Aorta (tissue), 5 donors: ENCODE measurements at places on chromosomes 12 and 14. TPM values are rescaled to one million over a fixed set of nuclear protein-coding genes. Genes with fewer than 3 reads are reported as not detected.

The SSTR1 gene
- total RNA-seq = 2.6 TPM

DNA sequence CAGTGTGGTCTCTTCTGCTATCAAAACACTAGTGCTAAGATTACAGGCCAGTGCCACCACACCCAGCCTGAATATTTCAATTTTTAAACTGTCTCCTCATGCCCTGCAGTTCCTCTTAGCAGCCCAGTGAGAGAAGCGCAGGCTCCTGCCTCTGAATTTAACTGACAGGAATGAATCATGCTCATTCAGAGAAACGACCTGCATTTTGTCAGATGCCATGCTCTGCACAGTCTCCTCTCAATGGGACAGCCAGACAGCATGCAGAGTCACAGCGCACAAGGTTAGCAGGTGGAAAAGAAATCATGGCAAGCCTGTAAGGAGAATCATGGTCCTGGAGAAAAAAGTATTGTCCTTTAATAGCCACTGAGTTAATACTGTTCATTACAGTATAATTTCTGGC is 691.0 kb upstream of the SEL1L start:
- DNase-seq = no peak
- no peak overlapping the region for H3K27ac ChIP-seq
- no peak overlapping the region for H3K4me3 ChIP-seq
- no peaks in the 10 kb centered on the region for H3K27me3 ChIP-seq
- H3K4me1 ChIP-seq = no peaks in the 10 kb centered on the region
- H3K36me3 ChIP-seq = no peaks in the 10 kb centered on the region

The NPFF gene
- not detected for total RNA-seq

DNA sequence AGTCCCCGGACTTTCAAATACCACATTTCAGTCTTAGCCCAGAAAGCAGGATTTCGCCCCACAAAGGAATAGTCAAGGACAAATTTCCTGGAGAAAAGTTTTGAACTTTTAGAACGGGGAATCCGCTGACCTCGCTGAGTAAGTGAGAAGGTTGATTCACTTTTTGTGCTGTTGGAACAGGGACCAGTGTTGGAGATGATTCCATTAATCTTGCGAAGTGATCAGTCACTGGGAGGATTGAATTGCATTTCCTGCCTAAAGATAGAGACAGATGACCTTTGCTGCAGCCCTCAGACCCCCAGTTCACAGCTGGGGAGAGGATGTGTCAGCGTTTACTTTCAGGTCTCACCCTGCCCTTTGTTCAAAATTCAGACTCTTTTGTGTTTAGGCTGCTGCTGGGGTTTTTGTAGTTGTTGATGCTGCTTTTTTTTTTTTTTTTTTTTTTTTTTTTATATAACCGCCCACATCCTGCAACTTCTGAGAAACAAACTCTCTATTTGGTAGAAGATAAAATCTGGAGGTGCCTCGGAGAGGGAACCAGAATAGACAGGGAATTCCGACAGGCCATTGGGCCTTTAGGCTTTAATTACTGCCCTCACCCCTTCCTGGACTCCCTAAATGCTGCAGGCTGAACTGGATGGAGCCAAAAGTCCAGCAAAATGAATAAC is 9.8 kb upstream of the KDM2B start:
- DNase-seq = no peak
- no peaks in the 10 kb centered on the region for H3K36me3 ChIP-seq
- H3K4me1 ChIP-seq = no peaks in the 10 kb centered on the region
- no peak overlapping the region for H3K27ac ChIP-seq
- H3K4me3 ChIP-seq = no peak overlapping the region

GRCh38 chr12:54001283-54002187 is 1.6 kb downstream of the HOXC9 start:
- DNase-seq = peak; percentile 20
- no peaks in the 10 kb centered on the region for H3K36me3 ChIP-seq
- no peaks in the 10 kb centered on the region for H3K27me3 ChIP-seq
- H3K27ac ChIP-seq = no peak overlapping the region
- no peak overlapping the region for H3K4me3 ChIP-seq

GRCh38 chr14:74599321-74599761 is 12.7 kb downstream of the LTBP2 start:
- peaks cover 1% of the 10 kb centered on the region for H3K36me3 ChIP-seq
- no peaks in the 10 kb centered on the region for H3K27me3 ChIP-seq
- peaks cover 4% of the 10 kb centered on the region for H3K4me1 ChIP-seq
- H3K27ac ChIP-seq = peak overlapping the region; percentile 47
- H3K4me3 ChIP-seq = no peak overlapping the region

- H3K4me3 ChIP-seq = no peak overlapping the region
- no peak overlapping the region for H3K27ac ChIP-seq
- DNase-seq = no peak
- no peaks in the 10 kb centered on the region for H3K4me1 ChIP-seq
- no peaks in the 10 kb centered on the region for H3K27me3 ChIP-seq
Observed at GRCh38 chr12:121026274-121027045, 10.2 kb upstream of the C12orf43 start.

GRCh38 chr12:95411057-95411456 is 62.9 kb upstream of the METAP2 start:
- H3K27me3 ChIP-seq = no peaks in the 10 kb centered on the region
- H3K27ac ChIP-seq = no peak overlapping the region
- no peak for DNase-seq
- no peak overlapping the region for H3K4me3 ChIP-seq
- no peaks in the 10 kb centered on the region for H3K36me3 ChIP-seq

GRCh38 chr14:102731871-102732800 is 45.1 kb upstream of the TRAF3 start:
- H3K27me3 ChIP-seq = no peaks in the 10 kb centered on the region
- H3K4me3 ChIP-seq = no peak overlapping the region
- no peak overlapping the region for H3K27ac ChIP-seq
- peak; percentile 43 for DNase-seq
- H3K36me3 ChIP-seq = no peaks in the 10 kb centered on the region

- H3K27ac ChIP-seq = no peak overlapping the region
- no peak overlapping the region for H3K4me3 ChIP-seq
- H3K36me3 ChIP-seq = no peaks in the 10 kb centered on the region
- H3K27me3 ChIP-seq = no peaks in the 10 kb centered on the region
Observed at GRCh38 chr12:28830491-28830890, 318.6 kb upstream of the FAR2 start.

GRCh38 chr14:51430633-51431032 is 190.6 kb downstream of the TMX1 start:
- H3K4me3 ChIP-seq = no peak overlapping the region
- no peaks in the 10 kb centered on the region for H3K36me3 ChIP-seq
- DNase-seq = no peak
- no peaks in the 10 kb centered on the region for H3K4me1 ChIP-seq
- no peaks in the 10 kb centered on the region for H3K27me3 ChIP-seq

The ITGA5 gene
- 241 TPM for total RNA-seq

DNA sequence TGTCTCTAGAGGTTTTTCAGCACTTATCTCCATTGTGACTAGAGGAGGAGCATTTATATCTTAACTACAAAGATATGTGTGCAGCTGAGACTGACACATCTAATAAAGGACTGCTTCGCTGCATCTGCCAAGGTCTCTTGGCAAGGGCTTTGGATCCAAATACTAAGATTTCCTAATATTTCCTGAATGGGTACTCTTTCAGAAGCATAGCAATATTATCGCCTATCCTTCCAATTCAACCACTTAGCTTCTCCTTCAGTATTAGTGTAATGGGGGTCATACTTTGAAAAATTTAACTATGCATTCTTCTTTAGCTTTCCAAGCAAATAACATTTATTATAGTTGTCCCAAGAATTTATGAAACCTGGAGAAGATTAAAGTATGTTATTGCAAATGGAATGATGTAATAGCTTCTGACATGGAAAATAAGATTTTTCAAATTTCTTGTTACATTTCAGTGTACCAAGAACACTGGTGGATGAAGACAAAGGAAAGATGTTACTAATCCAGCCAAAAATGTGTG is 243.0 kb upstream of the PDE3A start:
- H3K4me3 ChIP-seq = no peak overlapping the region
- no peak for DNase-seq
- no peaks in the 10 kb centered on the region for H3K4me1 ChIP-seq
- no peaks in the 10 kb centered on the region for H3K36me3 ChIP-seq
- H3K27me3 ChIP-seq = no peaks in the 10 kb centered on the region
- H3K27ac ChIP-seq = no peak overlapping the region

- no peaks in the 10 kb centered on the region for H3K4me1 ChIP-seq
- H3K36me3 ChIP-seq = no peaks in the 10 kb centered on the region
- no peak overlapping the region for H3K4me3 ChIP-seq
- H3K27ac ChIP-seq = no peak overlapping the region
Observed at GRCh38 chr14:84750763-84751554, 779.0 kb upstream of the FLRT2 start.

The FAM186B gene
- total RNA-seq = 0.30 TPM

GRCh38 chr12:116244001-116244400 is 33.5 kb downstream of the MED13L start:
- H3K36me3 ChIP-seq = no peaks in the 10 kb centered on the region
- peaks cover 10% of the 10 kb centered on the region for H3K4me1 ChIP-seq
- DNase-seq = no peak
- H3K27ac ChIP-seq = no peak overlapping the region
- H3K27me3 ChIP-seq = no peaks in the 10 kb centered on the region
- no peak overlapping the region for H3K4me3 ChIP-seq

The EGLN3 gene
- 46.7 TPM for total RNA-seq

The KCNA1 gene
- 0.39 TPM for total RNA-seq

The TPPP2 gene
- not detected for total RNA-seq

- peaks cover under 1% of the 10 kb centered on the region for H3K36me3 ChIP-seq
- no peaks in the 10 kb centered on the region for H3K4me1 ChIP-seq
- DNase-seq = no peak
- no peak overlapping the region for H3K27ac ChIP-seq
- no peaks in the 10 kb centered on the region for H3K27me3 ChIP-seq
- H3K4me3 ChIP-seq = no peak overlapping the region
Observed at GRCh38 chr12:106889326-106889725, 66.4 kb upstream of the TMEM263 start.

GRCh38 chr14:92579244-92579936 is 65.8 kb downstream of the RIN3 start:
- peaks cover 1% of the 10 kb centered on the region for H3K36me3 ChIP-seq
- H3K27me3 ChIP-seq = no peaks in the 10 kb centered on the region

DNA sequence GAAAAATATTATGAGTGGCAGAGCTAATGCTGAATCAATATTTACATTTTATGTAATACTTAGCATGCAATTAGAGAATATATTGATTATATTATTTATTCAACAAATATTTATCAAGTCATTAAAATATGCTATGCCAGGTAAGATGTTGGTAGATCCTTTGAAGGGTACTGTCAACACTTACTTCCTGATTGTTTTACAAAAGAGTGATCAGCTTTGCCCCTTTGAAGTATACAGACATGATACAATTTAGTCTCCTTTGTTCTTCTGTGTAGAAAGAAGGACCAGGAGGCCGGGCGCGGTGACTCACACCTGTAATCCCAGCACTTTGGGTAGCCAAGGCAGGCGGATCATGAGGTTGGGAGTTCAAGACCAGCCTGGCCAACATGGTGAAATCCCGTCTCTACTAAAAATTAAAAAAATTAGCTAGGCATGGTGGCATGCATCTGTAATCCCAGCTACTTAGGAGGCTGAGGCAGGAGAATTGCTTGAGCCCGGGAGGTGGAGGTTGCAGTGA is 73.9 kb upstream of the IFNG-AS1 start:
- no peak for DNase-seq
- no peaks in the 10 kb centered on the region for H3K27me3 ChIP-seq
- H3K4me3 ChIP-seq = no peak overlapping the region
- no peaks in the 10 kb centered on the region for H3K36me3 ChIP-seq
- no peak overlapping the region for H3K27ac ChIP-seq

GRCh38 chr12:56461235-56462159 is 6.9 kb upstream of the SPRYD4 start:
- no peaks in the 10 kb centered on the region for H3K27me3 ChIP-seq
- no peaks in the 10 kb centered on the region for H3K4me1 ChIP-seq
- H3K36me3 ChIP-seq = no peaks in the 10 kb centered on the region
- DNase-seq = no peak
- no peak overlapping the region for H3K27ac ChIP-seq
- no peak overlapping the region for H3K4me3 ChIP-seq

DNA sequence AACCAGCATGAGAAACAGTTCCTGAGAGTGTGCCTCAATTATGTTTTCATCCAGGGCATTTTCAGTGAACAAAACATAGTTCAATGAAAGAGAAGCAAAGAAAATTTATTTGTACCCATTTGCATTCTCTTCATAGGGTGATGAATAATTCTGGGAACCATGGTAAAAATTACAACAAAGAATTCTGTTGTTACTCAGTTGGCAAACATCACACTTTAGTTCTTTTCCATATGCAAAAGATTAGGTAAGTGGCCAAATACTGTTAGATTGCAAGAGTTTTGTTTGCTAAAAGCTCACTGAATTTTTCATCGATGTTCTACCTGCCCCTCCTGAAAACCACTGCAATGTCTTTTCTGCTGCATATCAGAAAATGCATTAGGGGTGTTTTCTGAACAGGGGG is 132.4 kb upstream of the RGS6 start:
- no peak for DNase-seq
- no peaks in the 10 kb centered on the region for H3K27me3 ChIP-seq
- H3K36me3 ChIP-seq = no peaks in the 10 kb centered on the region
- no peak overlapping the region for H3K4me3 ChIP-seq

The SLC25A47 gene
- not detected for total RNA-seq

GRCh38 chr12:104189915-104190555 is 25.5 kb upstream of the TXNRD1 start:
- H3K4me3 ChIP-seq = no peak overlapping the region
- DNase-seq = no peak
- H3K36me3 ChIP-seq = no peaks in the 10 kb centered on the region
- no peak overlapping the region for H3K27ac ChIP-seq
- H3K27me3 ChIP-seq = no peaks in the 10 kb centered on the region

The WNT5B gene
- 11.2 TPM for total RNA-seq

- peaks cover 2% of the 10 kb centered on the region for H3K4me1 ChIP-seq
- no peak for DNase-seq
- H3K36me3 ChIP-seq = no peaks in the 10 kb centered on the region
- no peaks in the 10 kb centered on the region for H3K27me3 ChIP-seq
- peak overlapping the region; percentile 57 for H3K27ac ChIP-seq
- no peak overlapping the region for H3K4me3 ChIP-seq
Observed at GRCh38 chr14:57845802-57846531, 19.9 kb downstream of the SLC35F4 start.

GRCh38 chr12:14058717-14059116 is 77.3 kb upstream of the GRIN2B start:
- no peak for DNase-seq
- no peak overlapping the region for H3K4me3 ChIP-seq
- H3K27ac ChIP-seq = no peak overlapping the region
- no peaks in the 10 kb centered on the region for H3K36me3 ChIP-seq

GRCh38 chr12:131535779-131536178 is 175.1 kb upstream of the SFSWAP start:
- DNase-seq = no peak
- H3K27me3 ChIP-seq = no peaks in the 10 kb centered on the region
- H3K36me3 ChIP-seq = no peaks in the 10 kb centered on the region
- H3K4me1 ChIP-seq = no peaks in the 10 kb centered on the region

The SLCO1B1 gene
- not detected for total RNA-seq

GRCh38 chr12:15886372-15887042 is 4.3 kb downstream of the STRAP start:
- H3K4me3 ChIP-seq = no peak overlapping the region
- peaks cover 6% of the 10 kb centered on the region for H3K4me1 ChIP-seq
- H3K27ac ChIP-seq = peak overlapping the region; percentile 57
- DNase-seq = no peak
- H3K36me3 ChIP-seq = no peaks in the 10 kb centered on the region

The ITGB7 gene
- 3.2 TPM for total RNA-seq

The DDN gene
- 0.10 TPM for total RNA-seq

The INSM2 gene
- not detected for total RNA-seq
